ENCODE measurements at places on chromosomes 7 and 10. TPM values are rescaled to one million over a fixed set of nuclear protein-coding genes. Genes with fewer than 3 reads are reported as not detected.

The OR13A1 gene
- total RNA-seq = not detected

The TBXAS1 gene
- 1.6 TPM for total RNA-seq

The APBB1IP gene
- 76.0 TPM for total RNA-seq

The GNAT3 gene
- total RNA-seq = not detected

All from activated CD8-positive, alpha-beta T cell treated with anti-CD3 and anti-CD28 coated beads, Interleukin-2, amount 10 ng/mL, durations not matched to agents 7 days and 5 days (primary cell).